ENCODE measurements at places on chromosomes 5 and 9. TPM values are rescaled to one million over a fixed set of nuclear protein-coding genes. Genes with fewer than 3 reads are reported as not detected.

The RABGAP1 gene
- 26.5 TPM for total RNA-seq

The IFNA14 gene
- not detected for total RNA-seq

The TRAF1 gene
- total RNA-seq = 74.3 TPM

The PCDHB14 gene
- not detected for total RNA-seq

The ADGRD2 gene
- not detected for total RNA-seq

The ADAMTS12 gene
- total RNA-seq = not detected

- H3K36me3 ChIP-seq = peaks cover 10% of the 10 kb centered on the region
- no peak overlapping the region for H3K4me3 ChIP-seq
- DNase-seq = no peak
- H3K4me1 ChIP-seq = peaks cover 60% of the 10 kb centered on the region
Measured at GRCh38 chr5:140111011-140111858, 2.7 kb upstream of the PURA start.

- H3K27ac ChIP-seq = no peak overlapping the region
- DNase-seq = no peak
- no peaks in the 10 kb centered on the region for H3K36me3 ChIP-seq
- no peaks in the 10 kb centered on the region for H3K27me3 ChIP-seq
- no peaks in the 10 kb centered on the region for H3K4me1 ChIP-seq
Measured at GRCh38 chr5:17042041-17042440, 106.0 kb upstream of the MYO10 start.

DNA sequence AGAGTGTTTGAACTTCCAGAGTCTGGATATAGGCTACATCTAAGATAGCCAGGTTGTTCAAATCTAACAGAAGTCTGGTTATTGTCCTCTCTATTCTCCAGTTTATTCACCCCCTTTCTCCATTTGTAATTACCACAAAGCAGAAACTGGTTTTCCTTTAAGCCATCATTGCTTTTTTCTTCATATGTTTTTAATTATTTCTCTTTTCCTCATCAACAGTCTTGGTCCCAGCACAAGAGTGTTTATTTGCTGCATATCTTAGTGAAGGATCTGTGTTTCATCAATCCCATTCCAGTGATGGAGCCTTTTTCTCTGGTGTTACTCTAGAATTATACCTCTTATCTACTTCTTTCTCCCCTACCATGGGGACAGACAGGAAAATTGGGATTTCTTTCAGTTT is 142.2 kb downstream of the CAMK4 start:
- peaks cover 4% of the 10 kb centered on the region for H3K4me1 ChIP-seq
- H3K4me3 ChIP-seq = no peak overlapping the region
- H3K27me3 ChIP-seq = no peaks in the 10 kb centered on the region
- DNase-seq = no peak
- peaks cover 18% of the 10 kb centered on the region for H3K36me3 ChIP-seq

DNA sequence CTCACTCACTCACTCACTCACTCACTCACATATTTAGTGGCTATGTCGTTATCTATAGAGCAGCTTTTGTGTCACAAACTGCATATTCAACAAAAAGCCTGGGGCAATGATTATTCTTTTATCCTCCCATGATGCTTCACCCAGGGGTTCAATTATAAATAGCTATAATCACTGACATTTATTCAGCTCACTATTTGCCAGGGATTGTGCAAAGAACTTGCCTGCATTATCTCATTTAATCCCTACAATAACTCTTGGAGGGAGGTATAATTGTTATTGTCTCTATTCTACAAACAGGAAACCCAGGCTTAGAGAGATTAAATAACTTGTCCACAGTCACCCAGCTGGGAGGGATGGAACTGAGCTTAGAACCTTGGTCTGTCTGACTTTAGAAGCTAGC is 298.0 kb upstream of the MSX2 start:
- no peak overlapping the region for H3K4me3 ChIP-seq
- no peak for DNase-seq
- no peaks in the 10 kb centered on the region for H3K4me1 ChIP-seq
- no peaks in the 10 kb centered on the region for H3K36me3 ChIP-seq

Measured in activated CD4-positive, alpha-beta memory T cell treated with anti-CD3 and anti-CD28 coated beads, Interleukin-2, amount 10 ng/mL, durations not matched to agents 7 days and 5 days (primary cell).